ENCODE measurements at places on chromosomes 11 and 22. TPM values are rescaled to one million over a fixed set of nuclear protein-coding genes. Genes with fewer than 3 reads are reported as not detected.

Gene H19
- 59.4 TPM for polyA plus RNA-seq

Gene NAT10
- 35.4 TPM for polyA plus RNA-seq

Gene ADORA2A
- 1.2 TPM for polyA plus RNA-seq

Gene MRPL49
- 63.7 TPM for polyA plus RNA-seq

Gene TCN2
- 8.4 TPM for polyA plus RNA-seq

Gene PLEKHB1
- 15.2 TPM for polyA plus RNA-seq

Gene HORMAD2
- not detected for polyA plus RNA-seq

Gene PLAAT4
- polyA plus RNA-seq, result 114 TPM
